ENCODE measurements at places on chromosomes 13 and 19.

DNA sequence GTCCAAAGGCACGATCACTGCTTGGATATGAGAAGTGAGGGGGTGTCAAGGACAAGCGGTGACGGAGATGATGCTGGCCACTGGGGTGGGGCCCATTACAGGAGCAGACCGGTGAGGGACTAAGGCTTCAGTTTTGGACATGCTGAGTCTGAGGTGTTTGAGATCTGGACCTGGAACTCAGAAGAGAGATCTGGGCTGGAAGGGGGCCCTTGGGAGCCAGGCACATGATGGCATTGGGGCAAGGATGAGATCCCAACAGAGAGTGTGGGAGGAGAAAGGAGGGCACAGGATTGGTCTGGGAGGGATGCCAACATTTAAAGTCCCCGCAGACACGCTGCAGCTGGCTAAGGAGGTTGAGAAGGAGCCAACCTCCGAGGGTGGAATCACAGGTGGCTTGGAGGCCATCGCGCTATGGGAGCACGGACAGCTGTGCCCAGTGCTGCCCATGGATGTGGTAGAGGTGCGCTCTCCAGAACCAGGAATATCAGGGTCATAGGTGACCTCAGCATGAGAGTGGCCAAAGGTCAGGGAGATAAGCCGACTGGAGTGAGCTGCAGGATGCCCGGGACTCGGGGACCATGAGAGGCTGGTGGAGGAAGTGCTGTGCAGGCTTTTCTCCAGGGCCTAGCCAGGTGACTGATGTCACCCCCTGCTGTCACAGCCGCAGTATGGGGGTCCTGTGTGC is 21.8 kb downstream of the DHRS12 start:
- DNase-seq: no peak

DNA sequence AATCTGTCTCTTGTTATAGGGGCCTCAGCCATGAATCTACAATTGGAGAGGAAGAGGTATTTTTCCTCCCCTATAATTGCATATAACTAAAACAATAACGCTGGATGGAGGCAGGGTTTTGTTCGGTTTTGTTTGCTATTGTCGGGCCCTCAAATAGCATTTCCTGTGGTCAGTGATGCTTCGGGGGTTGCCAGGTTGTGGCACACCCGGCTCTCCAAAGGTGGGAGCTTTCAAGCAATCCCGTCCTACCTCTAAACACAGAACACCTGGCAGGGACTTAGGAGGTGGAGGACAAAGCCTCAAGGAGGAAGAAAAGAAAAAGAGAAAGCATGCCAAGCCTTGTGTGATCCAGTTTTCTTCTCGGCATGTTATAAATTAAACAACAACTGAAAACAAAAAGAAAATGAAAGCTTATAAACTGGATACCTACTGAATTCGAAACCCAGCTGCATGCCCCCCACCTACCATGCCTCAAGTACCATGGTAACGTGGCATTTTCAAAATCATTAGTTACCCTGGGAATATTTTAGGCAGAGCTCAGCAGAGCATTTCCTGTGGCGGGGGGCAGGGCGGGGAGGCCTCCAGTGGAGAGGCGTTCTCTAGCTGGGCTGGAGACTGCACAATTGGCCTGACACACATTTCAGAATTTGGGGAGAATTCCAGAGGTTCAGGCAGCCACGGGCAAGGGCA is 213.8 kb downstream of the DCLK1 start:
- DNase-seq: no peak

GRCh38 chr13:107271227-107271626 is 703.3 kb upstream of the ARGLU1 start:
- no peak for DNase-seq

GRCh38 chr13:94696171-94696570 is 16.2 kb downstream of the SOX21 start:
- no peak for DNase-seq

DNA sequence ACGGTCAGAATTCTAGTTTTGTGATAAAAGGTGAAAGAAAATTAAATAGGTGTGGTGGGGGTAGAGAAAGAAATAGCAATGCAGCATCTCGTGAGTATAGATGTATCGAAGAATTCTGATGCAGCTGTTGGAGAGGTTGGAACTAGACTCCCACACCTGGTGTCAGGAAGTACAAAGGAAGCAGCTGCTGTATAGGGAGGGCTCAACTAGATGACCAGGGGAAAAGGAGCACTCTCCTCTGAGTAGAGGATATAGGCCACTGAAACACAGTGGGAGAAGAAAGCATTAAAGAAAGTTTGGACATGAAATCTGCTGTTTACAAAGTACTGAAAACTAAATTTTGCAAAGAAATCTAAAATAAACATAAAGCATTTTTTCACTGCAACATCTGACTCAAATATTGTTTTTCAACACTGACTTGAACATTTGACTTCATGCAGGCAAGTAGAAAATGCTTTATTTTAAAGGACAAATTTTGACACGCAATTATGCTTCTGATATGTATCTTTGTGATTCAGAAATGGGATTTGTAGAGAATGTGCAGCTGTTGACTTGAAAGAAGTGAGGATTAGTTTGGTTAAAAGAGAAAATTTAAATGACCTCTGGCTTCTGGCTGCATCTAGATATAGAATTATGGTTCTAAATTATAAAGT is 82.2 kb downstream of the MIPEP start:
- no peak for DNase-seq

- DNase-seq: peak; percentile 98
Observed at GRCh38 chr19:42295831-42296525, 6.0 kb upstream of the PRR19 start.

- peak; percentile 79 for DNase-seq
Observed at GRCh38 chr19:48874303-48875135, 2.3 kb downstream of the PPP1R15A start.

DNA sequence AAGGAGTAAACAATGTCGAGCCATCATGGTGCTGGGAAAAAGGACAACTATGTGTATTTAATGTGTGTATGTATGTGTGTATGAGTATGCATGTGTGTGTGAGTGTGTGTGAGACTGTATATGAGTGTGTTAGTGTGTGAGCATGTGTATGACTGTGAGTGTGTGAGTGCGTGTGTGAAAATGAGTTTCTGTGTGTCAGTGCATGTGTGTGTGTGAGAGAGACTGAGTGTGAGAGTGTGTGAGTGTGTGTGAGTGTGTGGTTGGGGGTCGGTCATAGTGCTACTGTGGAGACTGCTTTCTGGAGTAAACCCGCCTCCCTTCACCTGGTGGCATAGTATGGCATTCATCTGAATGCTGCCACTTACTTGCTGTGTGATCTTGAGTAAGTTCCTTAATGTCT is 567.4 kb downstream of the FGF9 start:
- DNase-seq: no peak

GRCh38 chr13:76991432-76991795 is 467 bp upstream of the CLN5 start:
- DNase-seq: peak; percentile 91

DNA sequence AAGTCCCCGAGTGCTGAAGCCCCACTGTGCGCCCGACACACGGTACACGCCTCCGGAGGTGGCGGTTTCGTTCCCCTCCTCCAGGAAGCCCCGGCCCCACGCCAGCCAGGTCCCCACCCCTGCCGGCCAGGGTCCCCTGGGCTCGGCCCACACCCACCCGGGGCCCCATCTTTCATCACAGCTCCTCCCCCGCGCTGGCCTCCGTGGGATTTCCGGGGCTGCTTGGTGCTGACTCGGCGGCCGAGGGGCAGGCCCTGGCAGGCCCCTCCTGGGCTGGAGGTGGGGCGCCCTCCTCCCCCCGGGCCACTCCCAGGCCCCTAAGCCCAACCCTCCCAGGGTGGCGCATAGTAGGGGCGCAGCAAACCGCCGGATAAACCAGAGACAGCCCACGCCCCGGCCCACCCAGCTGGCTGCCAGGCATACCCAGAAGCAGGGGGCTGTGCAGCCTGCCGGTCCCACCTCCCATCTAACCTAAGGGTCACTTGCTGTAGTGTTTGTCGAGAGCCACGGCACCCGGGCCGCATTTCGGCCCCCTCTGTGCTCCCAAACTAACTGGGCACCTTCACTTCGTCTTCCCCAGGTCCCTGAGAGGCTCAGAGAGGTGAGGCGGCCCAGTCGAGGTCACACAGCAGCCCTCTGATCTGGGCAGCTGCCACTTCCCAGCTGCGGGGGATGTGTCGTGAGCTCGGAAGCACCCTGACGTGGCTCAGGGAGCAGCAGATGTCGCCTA is 6.6 kb downstream of the ZBTB7A start:
- peak; percentile 91 for DNase-seq

DNA sequence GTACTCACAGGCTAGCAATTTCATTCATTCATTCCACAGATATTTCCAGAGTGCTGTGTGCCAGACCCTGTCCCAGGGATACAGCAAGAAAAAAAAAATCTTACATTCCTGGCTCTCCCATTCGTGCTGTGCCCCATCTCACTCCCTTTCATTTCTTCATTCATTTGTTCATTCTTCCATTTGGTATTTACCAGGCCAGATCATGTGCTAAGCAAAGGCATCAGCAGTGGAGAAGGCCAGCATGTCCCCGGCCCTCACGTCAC is 2.3 kb downstream of the MAP3K10 start:
- no peak for DNase-seq

DNA sequence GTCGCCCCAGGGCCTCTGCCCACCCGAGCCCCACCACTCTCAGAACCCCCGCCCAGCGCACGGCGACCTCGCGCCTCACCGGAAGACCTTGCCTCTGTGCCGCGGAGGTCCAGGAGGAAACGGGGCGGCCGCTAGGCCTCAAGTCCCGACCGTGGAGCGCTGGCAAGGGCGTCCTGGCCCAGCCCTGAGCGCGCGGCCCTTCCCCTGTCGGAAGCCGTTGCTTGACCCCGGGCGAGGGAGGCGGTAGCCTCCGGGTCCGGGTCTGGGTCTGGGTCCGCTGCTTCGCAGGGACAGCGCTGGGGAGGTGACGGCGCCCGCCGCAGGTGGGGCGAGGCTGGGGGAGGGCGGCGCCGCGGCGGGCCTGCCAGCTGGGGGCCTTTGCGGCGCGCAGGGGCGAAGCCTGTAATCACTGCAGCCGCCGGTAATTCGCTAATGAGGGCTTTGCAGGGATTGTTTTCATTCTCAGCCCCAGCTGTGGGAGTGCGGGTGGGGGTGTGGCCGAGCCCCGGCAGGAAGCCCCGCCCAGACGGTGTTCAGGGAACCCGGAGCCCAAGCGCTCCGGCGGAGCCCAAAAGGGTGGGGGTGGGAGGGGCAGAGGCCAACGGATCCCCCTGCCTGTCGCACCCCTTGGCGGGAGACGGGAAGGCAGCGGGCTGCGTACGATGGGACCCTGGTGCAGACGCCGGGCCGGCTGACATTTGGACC is 8.6 kb downstream of the C19orf25 start:
- DNase-seq: no peak

DNA sequence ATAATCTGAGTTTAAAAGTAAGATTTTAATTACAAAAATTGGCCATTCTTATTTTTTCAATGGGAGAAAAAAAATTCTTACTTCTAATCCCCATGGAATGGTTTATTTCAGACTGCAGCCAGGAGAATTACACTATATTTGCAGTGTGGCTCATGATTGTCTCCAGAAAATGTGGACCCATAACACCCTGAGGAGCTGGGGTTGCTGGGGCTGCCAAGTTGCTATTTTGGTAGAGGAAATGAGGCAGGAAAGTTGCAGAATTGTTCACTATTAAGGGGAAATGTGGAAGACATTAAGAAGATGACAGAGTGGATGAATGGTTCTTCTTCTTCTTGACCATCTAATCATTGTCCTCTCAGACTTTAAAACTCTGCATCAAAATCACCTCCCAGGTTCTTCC is 4.6 kb upstream of the SCEL start:
- DNase-seq: no peak

DNA sequence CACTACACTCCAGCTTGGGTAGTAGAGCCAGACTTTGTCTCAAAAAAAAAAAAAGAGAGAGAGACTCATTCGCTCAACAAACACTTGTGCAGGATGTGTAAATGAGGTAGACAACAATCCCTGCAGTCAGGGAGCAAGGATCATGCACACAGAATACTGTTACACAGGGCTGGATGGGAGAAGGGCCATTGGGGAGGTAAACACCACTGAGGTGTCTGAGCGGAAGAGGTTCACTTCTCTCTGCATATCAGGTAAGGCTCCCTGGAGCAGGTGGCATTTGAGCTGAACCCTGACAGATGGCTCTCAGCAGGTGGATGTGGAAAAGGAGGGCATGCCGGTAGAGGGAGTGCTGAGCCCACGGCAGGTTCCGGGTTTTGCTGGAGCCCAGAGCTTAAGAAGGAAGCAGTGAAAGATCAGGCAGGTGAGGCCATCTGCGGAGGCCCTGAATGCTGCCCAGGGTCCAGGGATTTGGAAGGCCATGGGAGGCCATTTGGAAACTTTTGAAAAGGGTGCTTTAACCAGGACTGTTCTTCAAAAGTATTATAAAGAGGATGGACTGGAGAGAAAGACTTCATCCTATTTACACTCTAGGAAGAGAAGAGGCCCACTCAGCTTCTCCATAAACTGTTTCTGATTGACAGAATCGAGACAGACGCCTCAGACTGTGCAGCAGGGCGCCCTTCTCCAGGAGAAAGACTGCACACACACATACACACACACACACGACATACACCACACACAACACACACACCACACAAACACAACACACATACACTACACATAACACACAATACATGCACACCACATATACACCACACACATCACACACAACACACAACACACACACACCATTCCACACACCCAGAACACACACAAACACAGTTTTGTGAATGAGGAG is 199.4 kb downstream of the USP12 start:
- no peak for DNase-seq

GRCh38 chr19:29001141-29001581 is 211.8 kb downstream of the UQCRFS1 start:
- no peak for DNase-seq

DNA sequence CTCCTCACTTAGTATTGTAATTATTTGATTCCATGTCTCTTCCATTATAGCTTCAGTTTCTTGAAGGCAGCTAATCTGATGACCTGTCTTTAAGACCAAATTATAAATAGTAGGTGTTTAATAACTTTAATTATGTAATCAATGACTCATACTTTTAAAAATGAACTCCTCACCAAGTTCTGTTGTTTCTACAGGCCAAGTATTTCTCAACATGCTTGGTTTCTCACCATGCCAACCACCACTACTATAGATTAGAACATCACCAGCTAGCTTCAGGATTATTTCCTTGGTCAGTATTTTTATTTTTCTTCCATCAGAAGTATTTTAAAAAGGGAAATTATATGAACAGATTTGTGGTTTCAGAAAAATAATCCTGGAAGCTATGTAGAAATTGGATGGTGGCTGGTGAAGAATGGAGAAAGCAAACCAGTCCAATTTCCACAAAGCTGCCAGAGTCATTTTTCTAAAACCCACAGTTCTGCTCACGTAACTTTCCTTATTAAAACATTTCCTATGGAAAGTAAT is 237.7 kb upstream of the DACH1 start:
- DNase-seq: no peak

DNA sequence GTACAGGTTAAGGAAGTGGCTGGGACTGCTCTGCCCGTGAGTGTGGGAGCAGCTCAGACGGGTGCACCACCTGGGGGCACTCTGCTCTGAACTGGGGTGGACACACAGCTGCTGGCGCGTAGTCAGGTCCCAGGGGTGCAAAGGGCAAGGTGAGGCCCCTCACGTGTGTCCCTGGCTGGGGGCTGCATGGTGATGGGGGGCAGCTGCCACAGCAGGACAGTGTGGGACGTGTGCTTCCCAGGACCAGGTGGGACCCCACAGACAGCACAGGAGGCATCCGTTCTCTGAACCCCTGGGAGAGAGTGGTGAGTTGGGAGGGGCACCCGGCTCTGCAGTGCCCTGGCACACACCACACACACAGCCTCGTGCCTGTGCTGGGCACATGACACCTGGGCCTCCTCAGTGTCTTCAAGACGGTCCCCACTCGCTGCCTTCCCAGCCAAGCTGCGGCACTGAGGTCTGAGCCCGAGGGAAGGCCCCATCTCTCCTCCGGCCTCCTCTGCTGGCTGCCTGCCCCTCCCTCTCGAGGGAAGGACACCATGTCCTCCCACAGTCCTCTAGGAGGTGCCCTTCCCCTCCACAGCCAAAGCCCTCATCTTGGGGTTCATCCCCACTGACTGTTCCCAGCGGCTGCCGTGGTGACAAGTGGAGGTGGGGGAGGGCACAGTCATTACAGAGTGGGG is 24.7 kb downstream of the CILP2 start:
- DNase-seq: no peak
